ENCODE measurements at places on chromosomes 7 and 10.

GRCh38 chr7:9241826-9242225 lies 808.4 kb downstream of the NXPH1 start:
- no peak for DNase-seq

- DNase-seq: peak; percentile 92
Observed at GRCh38 chr7:49791088-49791741, 17.8 kb downstream of the VWC2 start.

DNA sequence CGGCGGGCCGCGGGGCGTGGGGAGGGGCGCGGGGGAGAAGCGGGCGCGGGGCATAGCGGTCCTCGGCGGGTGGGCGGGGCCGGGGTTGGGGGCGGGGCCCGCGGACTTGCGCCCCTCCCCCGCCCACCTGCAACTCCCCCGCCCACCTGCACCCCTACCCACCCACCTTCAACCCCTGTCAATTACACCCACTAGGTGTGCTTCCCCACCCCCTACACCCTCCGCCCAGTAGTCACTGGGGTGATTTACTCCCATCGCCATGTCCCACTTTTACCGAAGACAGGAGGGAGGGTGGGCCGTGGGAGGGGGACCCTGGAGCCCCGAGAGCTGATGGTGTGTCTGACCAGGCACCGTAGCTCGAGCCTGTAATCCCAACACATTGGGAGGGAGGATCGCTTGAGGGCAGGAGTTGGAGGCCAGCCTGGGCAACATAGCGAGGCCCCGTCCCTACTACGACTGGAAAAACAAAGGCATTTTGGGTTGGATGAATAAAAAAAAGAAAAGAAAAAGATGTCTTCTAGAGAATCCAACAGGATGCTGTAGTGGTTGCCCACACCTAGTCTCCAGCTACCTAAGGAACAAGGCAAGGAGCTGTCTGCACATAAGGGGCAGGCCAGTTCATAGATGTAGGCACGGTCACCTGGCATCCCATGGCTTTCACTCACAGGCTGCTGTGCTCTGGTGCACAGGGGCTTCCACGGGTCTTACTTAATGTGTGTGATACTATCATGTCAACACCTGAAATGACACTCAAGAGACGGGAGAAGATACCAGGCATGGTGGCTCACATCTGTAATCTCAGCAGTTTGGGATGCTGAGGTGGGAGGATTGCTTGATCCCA lies 761 bp downstream of the KCTD7 start:
- peak; percentile 22 for DNase-seq

DNA sequence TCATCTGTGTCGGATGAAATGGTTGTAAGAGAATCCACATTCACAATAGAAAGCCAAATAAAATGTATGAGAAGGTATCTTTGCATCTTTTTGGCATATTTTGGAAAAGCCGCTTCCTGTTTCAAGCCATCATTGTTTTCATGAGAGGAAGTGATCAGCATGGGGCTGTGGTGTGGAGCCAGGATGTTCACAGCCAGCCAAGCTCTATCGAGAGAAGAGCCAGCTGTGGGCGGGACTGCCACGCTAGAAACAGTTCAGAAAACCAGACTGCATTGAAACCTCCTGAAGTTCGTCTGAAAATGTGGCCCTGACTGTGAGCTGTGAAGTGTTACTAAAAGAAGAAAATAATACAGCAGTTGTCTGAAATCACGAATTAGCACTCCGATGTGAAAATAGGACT lies 21.2 kb upstream of the NPS start:
- peak; percentile 8 for DNase-seq

DNA sequence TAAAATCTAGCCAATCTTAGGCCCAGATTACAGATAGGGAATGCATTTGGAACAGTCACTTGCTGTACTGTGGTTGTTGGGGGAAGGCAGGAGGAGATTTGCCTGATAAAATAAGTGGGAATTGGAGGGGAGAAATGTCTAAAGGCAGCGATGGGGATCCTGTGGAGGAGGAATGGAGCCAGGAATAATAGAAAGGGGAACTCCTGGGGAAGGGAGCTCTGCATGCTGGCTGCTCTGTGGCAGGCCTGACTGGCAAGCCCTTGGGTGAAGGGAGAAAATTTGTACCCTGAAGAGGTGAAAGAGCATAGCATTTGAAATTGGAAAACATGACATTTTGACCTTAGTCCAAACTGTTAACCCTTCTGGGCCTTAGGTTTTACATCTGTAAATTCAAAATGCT lies 13.7 kb downstream of the MMP21 start:
- no peak for DNase-seq

DNA sequence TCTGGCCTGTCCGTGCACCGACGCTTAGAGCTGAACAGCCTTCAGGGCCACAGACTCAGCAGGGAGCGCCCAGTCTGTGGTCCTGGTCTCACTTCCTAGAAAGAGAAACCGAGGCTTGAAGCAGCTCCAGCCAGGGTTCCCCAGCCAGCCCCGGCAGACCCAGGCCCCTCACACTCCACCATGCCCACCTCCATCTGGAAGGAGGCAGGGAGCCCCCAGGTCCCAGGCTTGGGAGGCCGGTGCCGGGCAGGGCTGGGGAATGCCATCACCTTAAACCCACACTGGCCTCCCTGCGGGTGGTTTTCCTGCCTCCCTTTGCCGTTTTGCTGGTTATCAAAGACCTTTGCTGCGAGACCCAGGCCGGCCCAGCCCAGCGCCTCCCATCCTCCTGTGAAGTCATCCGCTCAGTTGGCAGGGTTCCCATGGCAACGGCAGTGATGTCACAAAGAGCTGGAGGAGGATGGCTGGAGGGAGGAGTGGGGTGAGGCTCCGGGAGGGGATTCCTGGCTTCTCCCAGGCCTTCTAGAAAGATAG lies 24.0 kb downstream of the ELFN1 start:
- no peak for DNase-seq

- no peak for DNase-seq
Observed at GRCh38 chr10:31875608-31876007, 53.0 kb downstream of the ARHGAP12 start.

DNA sequence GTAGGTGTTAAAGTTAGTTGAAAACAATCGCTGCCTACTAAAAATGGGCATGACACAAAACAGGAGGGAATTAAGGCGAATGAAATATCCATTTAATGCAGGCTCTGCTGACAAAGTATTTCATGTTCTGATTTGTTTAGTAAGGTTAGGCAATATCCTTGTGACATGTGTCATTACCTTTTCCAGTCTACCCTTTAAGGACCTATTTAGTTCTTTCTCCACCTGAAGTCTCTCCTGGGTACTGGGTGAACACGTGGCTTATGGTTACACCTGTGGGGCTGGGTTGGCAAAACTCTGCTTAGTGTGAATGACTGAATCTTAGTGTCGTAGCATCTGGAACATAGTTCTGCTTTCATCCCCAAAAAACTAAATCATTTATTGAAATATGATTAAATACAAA lies 313.5 kb downstream of the CCDC3 start:
- no peak for DNase-seq

- no peak for DNase-seq
Observed at GRCh38 chr10:2909921-2910320, 157.4 kb upstream of the PFKP start.

GRCh38 chr10:19577381-19577780 lies 238.9 kb upstream of the PLXDC2 start:
- no peak for DNase-seq

DNA sequence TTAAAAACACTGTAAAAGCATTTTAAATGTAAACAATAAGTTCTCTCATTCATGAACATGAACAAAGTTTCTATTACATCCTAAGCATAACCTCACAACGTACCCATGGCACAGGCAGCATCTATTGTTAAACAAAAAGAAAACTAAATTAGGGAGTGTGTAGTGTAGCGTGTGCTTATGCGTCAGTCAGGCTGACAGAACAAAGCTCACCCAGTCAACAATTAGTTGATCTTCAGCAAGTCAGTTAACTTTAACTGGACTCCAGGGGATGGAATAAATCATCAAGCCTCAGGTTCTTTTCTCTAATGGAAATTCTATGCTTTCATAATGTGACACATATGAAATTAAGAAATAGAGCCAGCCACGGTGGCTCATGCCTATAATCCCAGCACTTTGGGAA lies 91.6 kb upstream of the ODAD2 start:
- DNase-seq: no peak

DNA sequence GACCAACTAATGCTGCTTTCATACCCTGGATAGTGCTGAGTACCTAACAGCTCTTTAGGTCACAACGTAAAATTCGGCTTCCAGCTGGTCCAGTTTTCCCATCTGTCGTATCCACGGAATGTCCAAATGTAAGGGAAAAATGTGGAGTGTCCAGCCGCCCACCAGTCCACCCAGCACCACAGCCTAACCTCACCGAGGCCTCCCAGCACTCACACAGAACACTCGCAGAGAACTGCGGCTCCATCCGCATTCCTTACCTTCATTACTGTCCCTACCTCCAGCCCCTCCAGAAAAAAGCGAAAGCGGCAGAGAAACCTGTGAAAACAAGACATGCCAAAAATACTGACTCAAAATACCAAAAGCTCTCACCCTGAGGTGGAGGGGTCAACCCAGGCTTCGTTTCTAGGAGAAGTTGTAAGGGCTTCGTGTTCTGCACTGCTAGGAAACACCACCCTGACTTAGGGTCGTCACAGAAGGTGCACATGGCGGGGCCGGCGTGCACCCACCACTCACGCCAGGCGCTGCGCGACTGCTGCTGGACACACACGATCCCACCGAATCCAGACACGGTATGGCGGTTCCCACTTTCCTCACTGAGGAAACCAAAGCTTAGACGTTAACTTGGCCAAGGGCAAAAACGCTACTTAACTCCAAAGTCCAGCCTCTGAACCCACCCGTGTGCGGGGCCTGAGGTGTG lies 73.9 kb downstream of the AMZ1 start:
- DNase-seq: no peak

DNA sequence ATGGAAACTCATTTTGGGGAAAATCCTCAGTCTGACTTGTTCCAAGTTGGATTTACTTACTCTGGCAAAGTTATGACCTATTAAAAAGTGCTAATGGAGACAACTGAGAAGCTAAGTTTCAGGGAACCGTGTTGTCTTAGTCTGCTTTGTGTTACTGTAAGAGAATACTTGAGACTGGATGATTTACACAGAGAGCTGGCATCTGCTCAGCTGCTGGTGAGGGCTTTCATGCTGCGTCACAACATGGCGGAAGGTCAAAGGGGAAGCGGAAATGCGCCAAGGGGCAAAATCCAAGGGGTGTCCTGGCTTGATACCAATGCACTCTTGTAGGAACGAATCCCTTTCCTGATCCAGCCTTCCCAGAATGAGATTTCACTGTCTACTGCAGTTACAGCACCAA lies 46.4 kb downstream of the MTURN start:
- no peak for DNase-seq

DNA sequence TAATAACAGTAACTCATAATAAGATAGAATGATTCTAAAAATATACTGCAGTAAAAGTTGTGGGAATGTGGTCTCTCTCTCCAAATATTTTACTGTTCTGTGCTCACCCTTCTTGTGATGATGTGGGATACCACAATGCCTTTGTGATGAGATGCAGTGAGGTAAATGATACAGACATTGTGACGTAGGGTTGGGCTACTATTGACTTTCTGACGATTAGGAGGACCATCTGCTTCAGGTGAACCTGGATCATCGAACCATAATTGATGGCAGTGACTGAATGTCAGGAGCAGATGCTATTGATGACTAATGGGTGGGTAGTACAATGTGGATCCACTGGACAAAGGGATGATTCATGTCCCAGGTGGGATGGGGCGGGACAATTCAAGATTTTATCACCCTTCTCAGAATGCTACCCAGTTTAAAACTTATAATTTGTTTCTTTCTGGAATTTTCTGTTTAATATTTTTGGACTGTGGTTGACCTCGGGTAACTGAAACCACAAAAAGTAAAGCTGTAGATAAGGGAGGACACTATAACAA lies 73.9 kb upstream of the ARMC3 start:
- no peak for DNase-seq

DNA sequence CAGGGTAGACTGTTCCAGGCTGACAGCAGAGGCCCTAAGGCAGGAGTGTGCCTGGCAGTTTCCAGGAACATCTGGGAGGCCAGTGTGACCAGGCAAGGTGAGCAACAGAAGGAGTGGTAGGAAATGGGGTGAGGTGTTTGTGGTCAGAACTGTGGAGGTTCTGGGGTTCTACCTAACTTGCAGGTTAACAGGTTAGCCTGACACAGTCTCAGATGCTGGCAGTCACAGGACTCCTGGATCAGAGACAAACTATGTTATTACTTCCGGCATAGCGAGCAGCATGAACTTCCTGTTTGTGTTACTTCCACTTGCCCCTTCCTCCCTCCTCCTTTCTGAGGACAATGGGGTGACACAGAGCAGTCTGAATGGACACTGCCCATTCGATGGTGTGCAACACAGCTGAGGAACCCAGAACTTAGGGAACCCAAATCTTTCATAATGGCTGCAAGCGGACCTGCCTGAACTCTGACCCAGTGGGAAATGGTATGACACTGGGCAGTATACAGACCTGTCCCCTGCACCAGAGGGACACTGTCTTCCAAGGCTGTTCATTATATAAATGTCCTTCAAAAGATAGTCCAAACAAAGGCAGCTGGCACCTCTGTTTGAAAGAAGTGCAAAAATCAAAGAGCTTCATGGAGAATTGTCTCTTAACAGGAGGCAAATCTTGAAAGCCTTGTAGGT lies 3.9 kb upstream of the SAR1A start:
- no peak for DNase-seq

GRCh38 chr10:6299743-6300105 lies 97.0 kb downstream of the PFKFB3 start:
- DNase-seq: no peak

GRCh38 chr7:44491229-44491628 lies 771 bp upstream of the NUDCD3 start:
- DNase-seq: no peak

GRCh38 chr7:116271161-116271913 lies 61.0 kb downstream of the TES start:
- DNase-seq: no peak

- no peak for DNase-seq
Observed at GRCh38 chr7:1367501-1368183, 91.6 kb downstream of the MICALL2 start.

- DNase-seq: no peak
Observed at GRCh38 chr10:116241085-116241484, 31.9 kb downstream of the GFRA1 start.
